ENCODE measurements at places on chromosomes 7 and 10.

GRCh38 chr7:151244196-151244840, 4.2 kb downstream of the SMARCD3 start:
- H3K27me3 ChIP-seq = no peaks in the 10 kb centered on the region
- H3K36me3 ChIP-seq = peaks cover 19% of the 10 kb centered on the region
- no peak for DNase-seq

- no peak for DNase-seq
- no peaks in the 10 kb centered on the region for H3K36me3 ChIP-seq
- no peak overlapping the region for H3K27ac ChIP-seq
- H3K4me1 ChIP-seq = no peaks in the 10 kb centered on the region
- H3K4me3 ChIP-seq = no peak overlapping the region
These were observed 217.9 kb downstream of the SFMBT2 start for GRCh38 chr10:7192831-7193361.

DNA sequence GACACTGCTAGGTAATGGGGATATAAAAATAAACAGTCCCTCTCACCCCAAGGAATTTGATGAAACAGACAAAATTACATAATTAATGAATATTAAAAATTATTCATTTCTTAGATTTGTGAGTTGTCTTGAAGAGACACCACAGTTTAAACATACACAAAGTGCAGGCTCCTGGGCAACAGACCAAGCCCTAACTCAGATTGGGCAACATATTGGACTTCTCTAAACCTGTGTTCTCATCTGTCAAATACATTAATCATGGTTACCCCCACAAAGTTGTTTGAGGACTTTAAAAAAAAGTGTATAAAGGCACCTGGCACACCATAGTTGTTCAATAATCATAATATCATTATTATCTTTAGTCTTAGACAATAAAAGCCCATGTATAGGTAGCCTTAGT, 62.5 kb upstream of the CAPZA2 start:
- H3K27ac ChIP-seq = no peak overlapping the region
- no peaks in the 10 kb centered on the region for H3K36me3 ChIP-seq
- no peak overlapping the region for H3K4me3 ChIP-seq
- peaks cover 12% of the 10 kb centered on the region for H3K4me1 ChIP-seq
- no peak for DNase-seq

- H3K36me3 ChIP-seq = peaks cover 22% of the 10 kb centered on the region
- peak overlapping the region; percentile 100 for H3K27ac ChIP-seq
- DNase-seq = no peak
- peak overlapping the region; percentile 98 for H3K4me3 ChIP-seq
- no peaks in the 10 kb centered on the region for H3K27me3 ChIP-seq
These were observed 505 bp downstream of the HNRNPA2B1 start for GRCh38 chr7:26200038-26200443.

DNA sequence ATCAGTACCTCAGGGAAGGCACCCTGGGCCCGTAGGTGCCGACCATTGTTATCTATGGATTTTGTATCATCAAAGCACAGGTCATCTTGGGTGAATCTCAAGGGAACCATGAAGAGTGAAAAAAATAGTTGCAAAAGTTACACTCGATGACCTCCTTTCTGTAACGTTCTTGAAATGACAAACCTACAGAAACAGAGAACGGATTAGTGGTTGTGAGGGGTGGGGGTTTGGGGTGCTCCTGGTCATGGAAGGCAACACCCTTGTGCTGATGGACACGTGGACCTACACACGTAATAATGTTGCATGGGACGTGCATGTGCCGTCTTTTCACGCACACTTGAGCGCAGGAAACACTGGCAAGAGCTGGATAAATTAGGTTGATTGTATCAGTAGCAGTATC, 655.9 kb downstream of the SDK1 start:
- H3K36me3 ChIP-seq = peaks cover 6% of the 10 kb centered on the region
- DNase-seq = no peak
- no peaks in the 10 kb centered on the region for H3K27me3 ChIP-seq
- H3K4me3 ChIP-seq = no peak overlapping the region

- H3K4me1 ChIP-seq = peaks cover 76% of the 10 kb centered on the region
- H3K4me3 ChIP-seq = peak overlapping the region; percentile 31
- H3K27me3 ChIP-seq = no peaks in the 10 kb centered on the region
- H3K36me3 ChIP-seq = no peaks in the 10 kb centered on the region
- DNase-seq = no peak
These were observed 4.0 kb downstream of the INPP5A start for GRCh38 chr10:132541601-132542011.

DNA sequence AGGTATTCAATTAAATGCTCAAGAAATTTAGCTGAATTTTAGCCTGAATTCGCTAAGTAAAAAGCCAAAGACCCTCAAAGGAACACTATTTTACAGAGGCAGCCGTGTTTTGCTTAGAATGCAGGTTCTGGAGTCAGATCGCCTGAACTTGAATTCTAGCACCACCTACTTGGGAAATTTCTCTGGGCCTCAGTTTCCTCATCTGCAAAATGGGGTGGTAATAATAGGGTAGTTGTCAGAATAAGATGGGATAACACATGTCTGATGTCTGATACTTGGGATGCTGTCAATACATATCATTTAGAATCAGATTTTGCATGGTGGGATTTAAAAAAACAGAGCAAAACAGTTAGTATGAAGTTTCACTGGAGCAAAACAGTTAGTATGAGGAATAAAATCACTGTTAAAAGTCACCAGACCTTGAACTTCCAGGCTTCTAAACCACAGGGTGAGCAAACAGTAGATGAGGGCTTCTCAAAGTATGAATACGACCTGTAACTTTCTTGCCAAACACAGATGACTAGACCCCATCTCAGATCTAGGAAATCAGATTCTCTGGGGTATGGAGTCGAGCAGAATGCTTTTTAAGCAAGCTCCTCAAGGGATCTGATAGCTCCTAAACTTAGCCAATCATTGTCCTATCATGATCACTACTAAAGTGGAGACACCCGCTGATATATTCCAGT, 75.4 kb downstream of the ATXN7L1 start:
- no peak overlapping the region for H3K4me3 ChIP-seq
- no peaks in the 10 kb centered on the region for H3K36me3 ChIP-seq
- no peaks in the 10 kb centered on the region for H3K27me3 ChIP-seq
- no peaks in the 10 kb centered on the region for H3K4me1 ChIP-seq
- no peak for DNase-seq

All from thoracic aorta (tissue), 2 donors.